ENCODE measurements at places on chromosomes 3 and 15. TPM values are rescaled to one million over a fixed set of nuclear protein-coding genes. Genes with fewer than 3 reads are reported as not detected.

SLC25A20 gene
- 23.8 TPM for total RNA-seq

SEMA4B gene
- 6.8 TPM for total RNA-seq

B2M gene
- total RNA-seq = 989 TPM

LYZL4 gene
- not detected for total RNA-seq

C2CD4A gene
- total RNA-seq = not detected

DNA sequence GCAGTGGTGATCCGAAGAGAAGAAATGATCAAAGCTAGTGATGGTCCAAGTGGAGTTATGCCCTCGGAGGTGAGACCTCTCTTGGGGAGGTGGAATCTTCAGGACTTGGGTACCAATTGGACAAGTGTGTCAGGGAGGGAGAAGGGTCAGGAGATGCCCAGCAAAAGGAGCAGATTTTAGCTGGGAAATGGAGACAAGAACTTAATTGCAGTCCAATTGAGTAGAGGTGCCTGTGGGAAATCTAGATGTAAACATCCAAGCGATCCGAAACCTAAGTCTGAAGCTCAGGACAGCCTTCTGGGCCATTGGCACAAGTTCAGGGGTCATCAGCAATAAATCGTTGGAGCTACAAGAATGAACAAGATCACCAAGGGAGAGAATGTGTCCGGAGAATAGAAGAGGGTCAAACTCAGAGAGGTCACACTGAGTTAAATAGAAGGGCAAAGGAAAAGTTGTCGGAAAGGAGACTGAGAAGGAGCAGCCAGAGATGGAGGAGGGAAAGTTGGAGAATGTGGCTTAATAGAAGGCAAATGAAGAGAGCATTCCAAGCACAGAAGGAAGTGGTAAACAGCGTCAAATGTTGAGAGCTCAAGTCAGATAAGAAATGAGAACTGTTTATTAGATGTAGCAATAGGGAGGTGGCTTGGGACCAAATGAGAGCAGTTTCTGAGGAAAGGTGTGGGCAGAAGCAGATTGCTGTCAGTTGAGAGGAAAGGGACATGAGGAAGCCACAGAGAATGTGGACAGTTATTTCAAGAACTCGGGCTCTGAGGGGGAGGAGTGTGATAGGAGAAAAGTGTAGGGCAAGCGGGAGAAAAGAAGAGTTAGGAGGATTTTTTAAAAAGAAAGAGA lies 64.2 kb upstream of the FNDC3B start:
- peak; percentile 20 for DNase-seq

GRCh38 chr3:68666429-68667136 lies 265.8 kb downstream of the TAFA4 start:
- peak; percentile 1 for DNase-seq

GRCh38 chr15:101466188-101466587 lies 23.3 kb downstream of the PCSK6 start:
- no peak for DNase-seq

DNA sequence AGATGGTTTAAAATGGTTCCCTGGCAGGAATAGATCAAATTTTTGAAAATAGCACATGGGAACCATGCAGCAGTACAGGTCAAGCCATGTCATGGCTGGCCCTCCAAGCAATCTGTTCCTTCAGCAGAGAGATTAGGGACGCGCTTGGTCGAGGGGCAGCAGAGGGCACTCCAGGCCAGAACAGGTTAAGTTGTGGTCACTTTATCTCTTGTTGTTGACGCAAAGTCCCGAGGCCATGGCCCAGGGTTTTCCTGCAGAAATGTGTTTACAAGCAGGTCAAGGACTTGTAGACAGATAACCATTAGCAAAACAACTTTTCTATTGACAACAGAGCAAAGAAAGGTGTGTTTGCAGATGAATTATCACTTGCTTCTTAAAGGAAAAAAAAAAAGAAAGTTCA lies 570.0 kb upstream of the NR2F2 start:
- no peak for DNase-seq

DNA sequence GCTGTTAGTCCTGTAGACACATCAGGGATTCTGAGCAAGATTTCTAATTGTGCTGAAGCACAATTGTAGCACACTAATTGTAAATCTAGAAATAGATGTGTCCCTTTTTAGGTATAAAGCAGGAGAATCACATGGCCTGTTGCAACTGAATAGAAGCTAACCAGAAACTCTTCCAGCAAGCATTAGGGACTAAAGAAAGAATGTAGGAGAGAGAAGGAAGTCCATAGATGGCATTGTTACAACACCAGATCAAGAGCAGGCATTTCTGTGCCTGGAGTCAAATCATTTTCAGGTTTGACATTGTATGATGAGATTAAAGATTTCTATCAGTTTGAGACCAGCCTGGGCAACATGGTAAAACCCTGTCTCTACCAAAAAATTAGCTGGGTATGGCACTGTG lies 27.4 kb downstream of the CALML4 start:
- peak; percentile 16 for DNase-seq

- DNase-seq = no peak
Measured at GRCh38 chr3:39135170-39135805, 18.1 kb downstream of the CSRNP1 start.

- DNase-seq = no peak
Measured at GRCh38 chr3:174466471-174467054, 392.6 kb upstream of the NAALADL2 start.

GRCh38 chr3:170154569-170155143 lies 26.9 kb downstream of the PHC3 start:
- DNase-seq = no peak

- DNase-seq = peak; percentile 31
Measured at GRCh38 chr3:114706591-114707232, 412.9 kb downstream of the TIGIT start.

DNA sequence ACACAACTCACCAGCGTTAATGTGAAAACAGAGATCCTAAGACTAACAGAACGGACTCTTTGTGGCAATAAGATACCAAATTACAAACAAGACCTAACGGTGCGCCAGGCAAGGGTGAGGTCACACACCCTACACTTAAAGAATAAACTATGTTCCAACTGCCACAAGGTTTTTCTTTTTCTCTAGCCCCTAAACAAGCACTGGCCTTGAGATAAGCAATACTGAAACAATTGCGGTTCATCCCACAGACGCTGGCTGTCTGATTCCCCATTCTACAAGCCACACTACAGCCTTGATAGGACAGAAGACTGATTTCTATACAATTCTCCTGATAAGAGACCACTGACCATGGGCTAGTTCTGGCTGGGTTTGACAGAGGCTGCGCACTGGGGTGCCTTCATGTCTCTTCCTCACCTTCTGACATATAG lies 20.5 kb upstream of the LIMD1 start:
- no peak for DNase-seq

- DNase-seq = no peak
Measured at GRCh38 chr15:64892847-64893403, 18.8 kb upstream of the ANKDD1A start.

GRCh38 chr15:88727439-88727838 lies 75.8 kb upstream of the ACAN start:
- DNase-seq = no peak

GRCh38 chr15:41554343-41554742 lies 4.7 kb upstream of the TYRO3 start:
- no peak for DNase-seq

DNA sequence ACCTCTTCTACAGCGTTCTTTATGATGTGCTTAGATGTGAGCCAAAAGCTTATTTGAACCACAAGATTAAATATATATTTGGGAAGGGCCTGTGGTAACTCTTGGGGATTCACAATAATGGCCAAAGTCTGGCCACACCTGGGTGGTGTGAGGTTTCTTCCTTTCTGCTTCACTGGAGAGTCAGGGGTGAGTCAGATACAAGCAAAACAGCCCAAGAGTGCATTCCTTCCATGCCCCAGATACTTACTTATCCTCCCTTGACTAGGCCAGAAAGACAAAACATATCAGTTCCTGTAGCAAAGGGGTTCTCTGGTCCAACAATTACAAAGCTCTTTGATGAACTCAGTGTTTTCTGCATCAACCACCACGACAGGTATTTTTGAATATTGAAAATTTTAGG lies 941 bp downstream of the ZBED2 start:
- DNase-seq = peak; percentile 68

GRCh38 chr3:197312431-197312830 lies 14.0 kb upstream of the DLG1 start:
- DNase-seq = no peak

DNA sequence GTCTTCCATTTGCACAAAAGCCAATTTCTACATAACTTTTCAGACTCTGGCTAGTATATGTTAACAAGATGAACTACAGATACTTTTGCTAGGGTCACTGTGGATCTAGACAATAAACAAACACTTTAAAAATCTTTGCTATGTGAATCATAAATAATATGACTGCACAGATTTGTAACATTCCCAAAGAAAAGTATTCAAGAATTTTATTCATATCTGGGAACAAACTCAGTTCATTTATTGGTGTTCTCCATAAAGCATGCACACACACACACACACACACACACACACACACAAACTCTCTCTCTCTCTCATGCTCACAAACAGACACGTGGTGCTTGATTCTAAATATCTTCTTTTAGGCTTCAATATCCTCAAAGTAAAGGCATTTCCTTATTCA lies 18.8 kb upstream of the THRB start:
- DNase-seq = no peak

All from HFFc6 (cell line).